ENCODE measurements at places on chromosomes 2 and 18.

DNA sequence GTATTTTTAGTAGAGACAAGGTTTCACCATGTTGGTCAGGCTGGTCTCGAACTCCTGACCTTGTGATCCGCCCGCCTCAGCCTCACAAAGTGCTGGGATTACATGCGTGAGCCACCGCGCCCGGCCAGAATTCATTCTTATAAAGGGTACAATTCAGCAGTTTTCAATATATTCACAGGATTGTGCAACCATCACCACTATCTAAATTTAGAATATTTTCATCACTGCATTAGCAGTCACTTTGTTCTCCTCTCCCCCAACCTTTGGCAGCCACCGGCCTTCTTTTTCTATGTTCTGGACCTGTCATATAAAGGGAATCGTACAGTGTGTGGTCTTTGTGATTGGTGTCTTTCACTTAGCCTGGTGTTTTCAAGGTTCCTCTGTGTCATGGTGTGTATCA lies 40.7 kb downstream of the TCF7L1 start:
- no peak for DNase-seq

- DNase-seq: no peak
Measured at GRCh38 chr18:59861963-59862819, 37.6 kb upstream of the PMAIP1 start.

- no peak for DNase-seq
Measured at GRCh38 chr2:79721966-79722365, 209.1 kb downstream of the CTNNA2 start.

DNA sequence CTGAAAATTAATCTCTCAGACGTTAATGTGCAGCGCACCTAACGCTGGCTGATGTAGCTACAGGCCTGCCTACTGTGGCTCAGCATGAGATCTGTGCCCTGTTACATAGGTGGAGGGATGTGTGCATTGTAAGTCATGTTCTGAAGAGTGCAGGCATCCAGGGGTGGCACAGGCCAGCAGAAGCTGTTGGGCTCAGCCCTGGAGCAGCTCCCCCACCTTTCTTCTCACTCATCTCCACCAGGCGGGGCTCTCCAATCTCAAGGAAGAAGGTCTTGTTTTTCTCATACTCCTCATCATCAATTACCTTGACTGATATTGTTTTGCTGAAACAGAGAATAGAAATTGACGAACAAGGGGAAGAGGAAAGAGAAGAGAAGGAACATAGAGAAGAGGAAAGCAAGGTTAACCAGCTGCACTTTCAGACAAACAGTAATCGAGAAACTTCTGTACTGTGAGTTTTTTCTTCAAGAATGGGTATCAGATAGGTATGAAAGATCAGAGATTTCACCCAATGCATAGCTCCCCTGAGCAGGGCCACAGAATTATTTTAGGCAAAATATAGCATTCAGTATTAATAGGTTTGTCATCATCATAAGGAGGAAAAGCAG lies 273.6 kb downstream of the SLC8A1 start:
- no peak for DNase-seq

DNA sequence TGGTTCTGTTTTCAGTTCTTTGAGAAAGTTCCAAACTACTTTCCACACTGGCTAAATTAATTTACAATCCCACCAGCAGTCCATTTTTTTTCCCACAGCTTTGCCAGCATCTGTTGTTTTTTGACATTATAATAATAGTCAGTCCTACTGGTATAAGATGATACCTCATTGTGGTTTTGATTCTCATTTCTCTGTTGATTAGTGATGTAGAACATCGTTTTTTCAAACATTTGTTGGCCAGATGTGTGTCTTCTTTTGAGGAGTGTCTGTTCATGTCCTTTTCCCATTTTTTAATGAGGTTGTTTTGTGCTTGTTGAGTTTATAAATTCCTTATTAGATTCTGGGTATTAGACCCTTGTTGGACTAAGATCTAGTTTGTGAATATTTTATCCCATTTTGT lies 376.8 kb upstream of the NT5C1B start:
- no peak for DNase-seq

DNA sequence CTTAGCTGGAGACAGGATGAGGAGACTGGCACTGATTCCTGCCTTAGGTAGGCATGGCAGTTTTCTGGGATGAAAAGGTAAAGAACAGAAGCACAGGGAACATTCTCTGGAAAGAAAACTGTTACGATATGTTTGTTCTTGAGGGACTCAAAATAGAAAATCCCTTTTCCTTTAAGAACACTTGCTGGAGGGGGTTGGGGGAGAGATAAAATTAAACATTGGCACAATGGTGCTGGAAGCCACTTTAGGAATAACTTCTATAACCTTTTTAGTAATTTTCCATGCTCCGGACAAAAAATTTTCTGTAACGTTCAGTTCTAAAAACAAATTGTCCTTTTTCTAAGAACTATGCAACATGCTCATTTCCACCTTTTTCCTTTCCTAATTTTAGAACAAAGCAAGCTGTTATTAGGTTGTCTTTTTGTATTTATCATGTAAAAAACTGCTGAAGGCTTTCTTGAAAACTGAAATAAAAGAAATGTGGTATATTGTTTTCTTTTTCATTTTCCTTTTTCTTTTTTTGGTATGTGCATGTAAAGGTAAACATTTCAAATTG lies 343.8 kb downstream of the EPHA4 start:
- DNase-seq: no peak

DNA sequence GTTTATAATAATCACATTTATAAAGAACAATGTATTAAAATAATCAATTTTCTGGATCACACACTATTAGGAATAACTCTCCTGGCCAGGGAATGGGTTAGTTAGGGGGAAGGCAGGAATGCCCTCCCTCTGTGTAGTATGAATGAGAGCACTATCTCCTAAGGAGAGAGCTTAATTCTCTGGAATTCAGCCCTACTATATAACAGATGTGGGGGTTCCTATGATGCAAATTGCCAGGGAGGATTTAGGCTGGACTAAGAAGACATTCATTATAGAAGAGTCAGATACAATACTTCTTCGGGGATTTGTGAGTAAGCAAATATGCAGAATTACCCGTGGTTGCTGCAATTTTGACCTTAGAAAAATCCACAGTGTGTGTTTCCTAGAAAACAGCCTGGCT lies 250.1 kb upstream of the VRK2 start:
- no peak for DNase-seq

DNA sequence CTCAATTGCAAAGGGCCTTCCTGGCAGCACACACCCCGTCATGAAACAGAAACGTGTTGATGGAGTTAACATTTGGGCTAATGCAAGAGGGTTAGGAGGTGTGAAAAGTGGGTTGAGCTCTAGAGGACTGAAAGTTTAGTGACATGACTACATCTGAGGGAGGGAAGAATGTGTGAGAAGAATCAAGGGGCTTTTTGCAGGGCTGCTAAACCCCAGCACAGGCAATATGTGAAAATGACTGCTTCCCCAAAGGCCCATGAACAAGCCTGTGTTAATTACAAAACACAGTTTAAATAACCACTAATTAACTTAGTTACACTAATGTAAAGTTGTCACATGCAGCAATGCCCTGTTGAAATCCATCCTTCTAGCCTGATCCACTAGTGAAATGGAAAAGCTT lies 63.4 kb upstream of the PEX13 start:
- no peak for DNase-seq

DNA sequence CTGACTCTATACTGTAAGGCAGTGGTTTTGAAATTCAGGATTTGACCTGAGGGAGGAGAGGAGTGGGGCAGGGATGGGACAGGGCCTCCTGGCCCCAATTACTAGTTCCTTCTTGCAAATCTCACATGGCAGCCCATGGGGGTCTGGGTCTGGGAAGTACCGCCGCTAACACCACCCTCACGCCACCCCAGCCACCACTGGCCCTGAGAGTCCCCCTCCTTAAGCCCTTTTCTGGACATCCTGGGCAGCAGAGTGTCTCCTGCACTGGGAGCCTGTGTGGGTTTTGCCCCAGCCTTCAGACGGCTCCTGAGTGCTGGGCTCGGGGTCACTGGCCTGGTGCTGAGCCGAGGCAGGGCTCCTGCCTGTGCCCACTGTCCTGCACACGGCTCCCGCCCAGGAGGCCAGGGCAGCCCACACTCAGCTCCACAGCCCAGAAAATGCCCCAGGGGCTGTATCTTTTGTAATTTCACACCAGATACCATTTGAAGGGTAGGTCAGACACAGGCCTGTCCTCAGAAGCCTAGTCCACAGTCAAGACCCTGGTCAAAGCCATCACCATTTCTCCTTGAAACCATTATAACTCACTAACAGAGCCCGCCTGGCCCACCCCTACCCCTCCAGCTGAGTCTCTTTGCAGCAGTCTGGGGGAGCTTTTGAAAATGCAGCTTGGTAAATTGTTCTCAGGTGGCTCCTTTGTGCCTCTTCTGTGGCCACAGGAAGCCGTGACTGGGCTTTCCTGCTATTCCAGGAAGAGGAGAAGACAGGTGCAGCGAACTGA lies 55.1 kb downstream of the CYP27C1 start:
- no peak for DNase-seq

GRCh38 chr2:241182126-241182525 lies 6.4 kb upstream of the ANO7 start:
- no peak for DNase-seq

- DNase-seq: no peak
Measured at GRCh38 chr18:45749918-45750689, 26.1 kb downstream of the SLC14A1 start.

- DNase-seq: no peak
Measured at GRCh38 chr2:238868067-238868524, 20.2 kb downstream of the TWIST2 start.

GRCh38 chr2:181462033-181462432 lies 4.8 kb downstream of the ITGA4 start:
- DNase-seq: no peak

GRCh38 chr2:40367652-40368051 lies 84.2 kb downstream of the SLC8A1 start:
- DNase-seq: no peak

DNA sequence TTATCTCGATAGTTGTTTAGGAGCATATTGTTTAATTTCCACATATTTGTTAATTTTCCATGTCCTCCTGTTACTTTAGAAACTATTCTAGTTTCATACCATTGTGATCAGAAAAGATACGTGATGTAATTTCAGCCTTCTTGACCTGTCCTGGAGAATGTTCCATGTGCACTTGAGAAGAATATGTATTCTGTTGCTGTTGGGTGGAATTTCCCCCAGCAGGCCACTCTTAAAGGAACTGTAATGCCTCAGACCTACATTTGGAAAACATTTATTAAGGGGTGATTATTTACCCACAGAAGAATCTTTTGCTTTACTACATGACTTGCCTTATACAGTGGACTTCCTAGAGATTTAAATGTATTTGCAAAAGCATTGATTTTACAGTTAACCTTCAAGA lies 55.5 kb downstream of the LIMS1 start:
- DNase-seq: no peak

DNA sequence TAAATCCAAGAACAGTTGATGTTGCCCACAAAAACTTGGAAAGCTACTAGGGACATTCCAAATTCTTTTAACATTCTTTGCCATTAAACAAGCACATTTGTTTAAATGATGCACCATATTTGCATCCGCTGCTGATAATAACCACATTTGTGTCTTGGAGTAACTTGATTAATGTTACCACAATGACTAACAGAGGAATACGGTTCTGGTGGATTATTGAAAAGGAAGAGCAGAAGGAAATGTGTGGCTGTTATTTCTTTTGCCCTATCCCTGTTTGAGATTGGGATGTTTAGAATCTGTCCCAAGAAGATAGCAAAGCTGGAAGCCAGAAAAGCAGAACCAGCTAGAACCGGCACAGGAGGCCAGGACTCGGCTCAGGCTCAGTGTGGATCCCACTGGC lies 39.2 kb upstream of the RASGRP3 start:
- DNase-seq: no peak

GRCh38 chr2:134206031-134206430 lies 47.8 kb upstream of the MGAT5 start:
- DNase-seq: no peak

GRCh38 chr18:74219056-74219455 lies 70.7 kb downstream of the TIMM21 start:
- DNase-seq: no peak

DNA sequence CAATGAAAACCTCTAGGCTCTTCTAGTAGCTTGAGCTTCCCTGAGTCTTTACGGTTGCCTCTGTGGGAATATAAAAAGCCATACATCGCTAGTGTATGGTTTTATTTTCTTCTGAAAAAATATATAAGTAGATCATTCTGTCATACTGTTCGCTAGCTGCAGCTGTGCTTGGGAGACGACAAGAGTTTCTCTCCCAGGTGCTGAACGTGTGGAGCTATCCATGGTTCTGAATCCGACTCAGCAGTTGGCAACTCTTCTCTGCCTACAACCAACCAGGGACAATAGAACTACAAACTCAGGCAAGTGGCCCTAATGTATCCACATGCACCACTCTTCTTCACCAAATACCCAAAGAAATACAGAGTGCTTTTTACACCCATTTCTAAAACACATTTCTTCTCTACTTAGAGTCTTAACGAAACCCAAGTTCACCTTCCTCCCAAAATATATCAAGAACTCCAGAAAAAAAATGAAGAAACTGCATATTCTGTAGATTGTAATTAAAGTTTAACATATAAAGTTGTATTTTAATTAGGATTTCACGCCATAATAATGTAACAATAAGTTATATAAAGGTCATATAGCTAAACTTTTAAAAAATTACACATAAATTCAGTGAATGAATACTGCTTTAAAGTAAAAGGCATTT lies 2.2 kb upstream of the KCNH7 start:
- DNase-seq: no peak

- DNase-seq: no peak
Measured at GRCh38 chr2:241068942-241069810, 32.9 kb downstream of the MTERF4 start.

GRCh38 chr2:202758128-202758527 lies 113.4 kb downstream of the ICA1L start:
- DNase-seq: no peak

DNA sequence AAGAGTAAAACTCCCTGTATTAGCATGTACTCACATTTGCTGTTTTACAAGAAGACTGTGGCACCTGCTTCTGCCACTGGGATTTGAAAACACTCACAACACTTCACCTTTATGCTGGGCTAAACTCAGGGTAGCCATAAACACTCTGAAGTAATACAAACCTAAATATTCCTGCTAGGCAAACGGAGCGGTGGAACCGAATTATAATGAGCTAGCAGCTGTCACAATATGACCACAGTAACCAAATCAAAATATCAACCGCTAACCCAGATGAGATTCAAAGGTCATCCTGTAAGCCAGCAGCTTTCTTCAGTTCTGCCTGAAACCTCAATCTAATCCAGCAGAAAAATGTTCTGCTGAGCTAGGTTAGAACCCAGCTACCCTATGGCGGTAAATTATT lies 132.1 kb downstream of the TCF4 start:
- DNase-seq: no peak

GRCh38 chr2:97983134-97983533 lies 12.6 kb downstream of the TMEM131 start:
- DNase-seq: no peak

GRCh38 chr2:241195506-241196130 lies 7.1 kb downstream of the ANO7 start:
- DNase-seq: no peak

- DNase-seq: no peak
Measured at GRCh38 chr2:225466891-225467604, 67.5 kb downstream of the NYAP2 start.

DNA sequence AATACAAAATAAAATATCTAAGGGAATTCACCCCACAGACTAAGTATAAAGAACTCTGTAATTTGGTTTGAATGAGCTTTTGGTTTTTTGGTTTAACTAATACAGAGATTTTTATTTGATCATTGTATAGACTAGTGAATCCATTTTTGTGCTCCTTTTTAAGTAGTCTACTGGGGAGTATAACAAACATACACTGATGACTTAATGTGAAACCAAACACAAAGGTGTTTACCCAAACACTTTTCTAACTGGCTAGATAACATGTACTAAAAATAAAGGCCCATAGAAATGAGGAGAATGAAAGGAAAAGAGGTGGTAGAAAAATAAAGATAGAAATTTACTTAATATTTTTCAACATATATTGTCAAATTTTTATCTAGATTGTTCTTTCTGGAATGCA lies 146.0 kb downstream of the NRXN1 start:
- no peak for DNase-seq

All from CD4-positive, alpha-beta T cell (primary cell).